Erythroblast (primary cell): ENCODE measurements at places on chromosomes 11 and 22.

DNA sequence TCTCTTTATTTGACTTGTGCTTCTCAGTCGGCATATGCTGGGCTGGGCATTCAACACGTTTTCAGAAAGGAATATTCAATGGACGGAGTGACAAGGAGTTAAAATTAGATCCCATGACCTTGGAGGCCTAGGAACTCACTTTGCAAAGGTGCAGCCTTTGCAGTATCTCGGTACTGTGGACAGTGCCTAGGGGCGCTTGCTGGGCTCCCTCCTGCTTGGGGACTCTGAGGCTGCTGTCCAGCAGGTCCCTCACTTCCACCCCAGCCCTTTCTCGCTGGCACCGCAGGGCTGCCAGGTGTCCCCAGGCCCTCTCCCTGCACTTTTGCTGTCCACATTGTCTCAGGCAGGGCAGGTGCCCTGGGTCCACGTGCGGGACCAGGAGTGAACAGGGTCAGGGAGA is 255.5 kb upstream of the B3GAT1 start:
- DNase-seq, result no peak

GRCh38 chr11:102229510-102230123 is 87.7 kb upstream of the BIRC3 start:
- DNase-seq, result no peak

DNA sequence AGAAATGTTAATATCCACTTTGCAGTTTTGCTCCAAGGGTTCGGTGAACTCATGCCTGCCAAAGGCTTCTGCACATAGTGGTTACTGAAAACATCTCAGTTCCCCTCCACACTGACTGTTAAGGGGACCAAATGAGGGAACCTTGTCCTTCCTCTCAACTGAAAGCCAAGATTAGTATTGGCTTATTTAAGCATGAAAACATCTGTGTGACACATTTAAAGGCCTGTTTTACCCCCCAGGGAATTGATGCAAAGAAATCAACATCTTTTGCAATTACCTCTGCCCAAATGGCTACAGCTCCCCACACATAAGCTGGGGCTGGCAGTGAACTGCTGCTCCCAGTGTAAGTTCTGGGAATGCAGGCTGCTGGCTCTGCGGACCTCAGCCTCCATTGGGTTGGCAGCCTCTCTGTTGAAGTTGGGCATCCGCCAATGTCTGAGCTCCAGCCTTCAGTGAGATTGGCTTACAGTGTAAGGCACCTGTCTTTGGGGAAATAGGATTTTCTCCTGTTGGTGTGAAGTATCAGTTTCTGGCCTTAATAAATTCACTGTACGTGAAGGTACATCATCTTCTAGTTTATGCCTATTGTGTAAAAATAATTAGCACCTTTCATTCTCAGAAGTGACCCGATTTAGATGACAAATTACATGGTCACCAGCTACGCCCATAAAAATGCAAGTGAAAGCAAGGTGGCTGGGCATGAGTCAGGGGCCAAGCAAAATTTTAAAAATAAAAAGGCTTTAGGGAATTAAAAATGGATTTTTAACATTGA is 213.4 kb upstream of the SYN3 start:
- no peak for DNase-seq

- DNase-seq, result no peak
Measured at GRCh38 chr11:19187114-19187832, 14.5 kb downstream of the CSRP3 start.

- DNase-seq, result peak; percentile 5
Measured at GRCh38 chr11:95556342-95557163, 233.0 kb downstream of the FAM76B start.
